Stimulated activated CD8-positive, alpha-beta memory T cell treated with anti-CD3 and anti-CD28 coated beads, Interleukin-2, amount 100 ng/mL, for 1 hour (primary cell): ENCODE measurements at places on chromosomes 6 and 20.

- no peak for DNase-seq
Measured at GRCh38 chr20:1287306-1287705, 21.2 kb downstream of the SNPH start.

DNA sequence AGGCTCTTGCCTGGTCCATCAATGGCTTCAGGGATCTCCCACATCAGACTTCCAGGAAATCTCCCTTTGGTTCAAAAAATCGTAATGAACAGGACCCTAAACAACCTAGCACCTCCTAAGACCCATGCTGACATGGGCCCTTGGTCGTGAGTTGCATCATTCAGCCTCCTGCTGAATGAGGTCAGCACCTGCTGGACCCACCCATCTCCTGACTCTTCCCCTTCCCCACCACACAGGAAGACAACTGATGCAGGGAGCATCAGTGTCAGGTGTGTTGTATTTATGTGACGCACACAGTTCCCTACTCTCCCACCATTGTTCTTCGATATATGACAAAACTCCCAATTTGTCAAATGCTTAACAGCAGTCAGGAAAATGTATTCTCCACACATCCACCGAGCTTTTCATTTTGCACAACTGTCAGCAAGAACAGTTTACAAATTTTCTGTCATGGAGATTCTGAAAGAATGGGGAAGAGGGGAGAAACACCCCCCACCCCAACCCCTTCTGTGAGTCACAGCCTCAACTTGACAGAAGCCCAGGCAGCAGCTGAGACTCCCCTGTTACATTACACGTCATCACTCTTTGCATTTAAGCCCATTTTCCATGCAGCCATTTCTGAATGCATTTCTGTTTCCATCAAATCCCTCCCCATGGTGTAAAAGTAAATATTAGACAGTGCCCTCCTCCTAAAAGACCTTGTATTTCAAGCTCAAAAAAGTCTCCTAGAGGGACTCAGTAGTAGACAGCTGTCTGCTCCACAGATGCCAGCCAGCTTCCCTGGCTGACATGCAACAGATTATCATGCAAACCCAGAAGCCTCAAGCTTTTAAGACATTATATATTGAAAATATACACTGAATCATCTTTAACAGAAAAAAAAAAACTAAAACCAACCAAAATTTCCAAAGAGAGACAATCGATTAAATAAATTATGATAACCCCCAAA is 577.5 kb downstream of the PTPRT start:
- no peak for DNase-seq

GRCh38 chr20:24153101-24154040 is 164.8 kb upstream of the GGTLC1 start:
- no peak for DNase-seq

GRCh38 chr20:10987651-10988383 is 314.0 kb upstream of the JAG1 start:
- DNase-seq = no peak

- no peak for DNase-seq
Measured at GRCh38 chr20:45115386-45115774, 406 bp upstream of the WFDC5 start.

- no peak for DNase-seq
Measured at GRCh38 chr6:12007887-12008286, 4.2 kb upstream of the HIVEP1 start.

GRCh38 chr20:19396460-19397081 is 184.1 kb downstream of the SLC24A3 start:
- DNase-seq = no peak

DNA sequence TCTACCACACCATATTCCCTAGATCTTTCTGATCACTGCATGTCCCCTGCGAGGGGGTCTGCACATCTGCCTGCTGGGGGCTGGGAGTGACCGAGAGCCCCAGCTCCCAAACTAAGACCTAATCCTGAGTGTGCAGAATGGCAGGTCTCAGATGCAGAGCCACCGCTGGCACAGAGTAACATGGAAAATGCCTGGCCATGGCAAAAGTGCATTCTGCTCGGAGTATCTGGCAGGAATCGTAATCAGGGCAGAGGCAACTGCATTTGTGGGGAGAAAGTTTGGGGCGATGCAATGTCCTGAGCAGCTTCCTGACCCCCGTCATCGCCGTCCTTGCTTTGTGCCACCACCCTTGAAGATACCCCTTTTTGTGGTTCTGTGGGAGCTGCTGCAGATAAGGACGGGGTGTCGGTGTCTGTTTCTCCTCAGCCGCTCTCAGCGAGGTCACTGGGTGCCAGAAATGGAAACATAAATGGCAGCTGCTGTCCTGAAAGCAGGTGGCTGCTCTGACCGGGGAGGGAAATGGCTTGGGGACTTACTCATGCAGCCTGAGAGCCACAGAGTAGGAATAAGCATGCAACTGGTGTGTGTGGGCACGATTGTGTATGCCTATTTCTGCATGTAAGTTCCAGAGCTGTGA is 157.9 kb downstream of the LY86 start:
- DNase-seq = no peak

- no peak for DNase-seq
Measured at GRCh38 chr6:142706210-142706609, 238.8 kb downstream of the HIVEP2 start.

DNA sequence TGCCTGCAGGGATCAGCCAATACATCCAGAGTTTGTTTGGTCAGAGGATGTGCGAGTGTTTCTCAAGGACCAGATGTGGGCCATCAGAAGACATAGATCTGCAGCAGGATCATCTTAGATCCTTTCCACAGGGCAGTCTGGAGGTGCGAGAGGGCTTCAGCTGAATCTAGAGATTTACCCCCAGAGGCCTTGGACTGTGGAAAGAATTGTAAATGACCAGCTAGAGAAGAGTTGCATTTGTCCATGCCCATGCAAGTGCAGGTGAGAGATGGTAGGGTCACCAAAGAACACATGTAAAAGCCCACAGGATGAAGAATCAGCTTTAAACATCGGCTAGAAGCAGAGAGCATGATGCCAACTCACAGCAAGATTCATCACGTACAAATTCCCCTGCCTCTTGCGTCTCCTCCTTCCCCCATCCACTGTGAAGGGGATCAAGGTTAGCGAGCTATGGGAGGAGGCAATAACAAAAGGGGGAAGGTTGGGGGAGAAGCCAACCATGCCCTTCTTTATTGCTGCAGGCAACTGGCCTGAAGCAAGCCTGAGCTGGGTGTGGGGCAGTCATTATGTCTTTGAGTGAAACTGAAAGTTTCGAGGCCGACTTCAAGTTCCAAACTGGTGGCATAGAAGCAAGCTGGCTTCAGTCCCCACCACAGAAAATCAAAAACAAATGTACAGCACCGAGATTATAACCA is 83.5 kb downstream of the SCML4 start:
- no peak for DNase-seq

GRCh38 chr6:94454231-94454630 is 1034.9 kb upstream of the EPHA7 start:
- DNase-seq = no peak

- DNase-seq = no peak
Measured at GRCh38 chr6:150647051-150647450, 47.4 kb downstream of the PLEKHG1 start.

GRCh38 chr6:148671085-148671484 is 75.7 kb upstream of the UST start:
- DNase-seq = no peak

GRCh38 chr20:31822421-31823330 is 3.5 kb downstream of the MYLK2 start:
- peak; percentile 62 for DNase-seq

GRCh38 chr20:42350521-42350920 is 732.3 kb upstream of the CHD6 start:
- DNase-seq = no peak
